ENCODE measurements at places on chromosomes 1 and 21.

- no peak for DNase-seq
These were observed 10.9 kb upstream of the GUCA2A start for GRCh38 chr1:42175314-42176054.

- no peak for DNase-seq
These were observed 97.1 kb upstream of the MAGI3 start for GRCh38 chr1:113293256-113293626.

- DNase-seq: no peak
These were observed 67.1 kb downstream of the DDR2 start for GRCh38 chr1:162699366-162699765.

DNA sequence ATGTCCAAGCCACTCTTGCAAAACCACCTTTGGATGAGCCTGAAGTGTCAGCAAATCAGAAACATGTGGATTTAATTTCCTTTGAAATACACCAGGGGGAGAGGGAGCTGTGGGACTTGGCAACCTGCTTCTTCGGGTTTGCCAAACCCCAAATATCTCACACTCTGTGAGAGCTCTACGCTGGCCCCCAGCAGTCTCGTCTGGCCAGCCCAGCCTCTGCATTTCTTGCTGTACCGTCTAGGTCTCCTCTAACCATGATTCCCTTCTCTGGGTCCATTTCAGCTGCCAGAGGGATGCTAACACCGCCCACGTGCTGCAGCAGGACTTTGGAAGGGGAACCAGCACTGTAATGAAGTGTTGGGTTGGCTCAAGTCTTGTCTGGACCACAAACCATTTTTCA, 114.6 kb downstream of the MRPS6 start:
- peak; percentile 67 for DNase-seq

DNA sequence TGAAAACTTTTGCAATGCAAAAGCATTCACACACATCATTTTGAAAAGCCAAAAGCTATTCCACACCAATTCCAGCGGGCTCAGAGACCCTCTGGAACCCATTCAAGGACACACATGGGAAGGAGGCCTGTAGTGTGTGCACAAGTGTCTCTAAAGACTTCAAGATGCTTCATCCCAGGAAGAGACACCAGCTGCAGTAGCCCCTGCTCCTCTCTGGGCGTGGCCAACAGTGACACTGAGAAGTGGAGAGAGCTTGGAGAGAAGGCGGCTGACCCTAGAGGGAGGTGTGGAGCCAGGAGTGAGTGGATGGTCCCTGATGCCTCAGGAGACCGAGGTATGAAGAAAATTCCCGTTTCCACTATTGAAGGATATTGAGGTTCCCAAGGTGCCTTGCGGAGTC, 14.9 kb upstream of the TNNI1 start:
- no peak for DNase-seq

GRCh38 chr1:102593276-102593675, 515.0 kb downstream of the COL11A1 start:
- no peak for DNase-seq

DNA sequence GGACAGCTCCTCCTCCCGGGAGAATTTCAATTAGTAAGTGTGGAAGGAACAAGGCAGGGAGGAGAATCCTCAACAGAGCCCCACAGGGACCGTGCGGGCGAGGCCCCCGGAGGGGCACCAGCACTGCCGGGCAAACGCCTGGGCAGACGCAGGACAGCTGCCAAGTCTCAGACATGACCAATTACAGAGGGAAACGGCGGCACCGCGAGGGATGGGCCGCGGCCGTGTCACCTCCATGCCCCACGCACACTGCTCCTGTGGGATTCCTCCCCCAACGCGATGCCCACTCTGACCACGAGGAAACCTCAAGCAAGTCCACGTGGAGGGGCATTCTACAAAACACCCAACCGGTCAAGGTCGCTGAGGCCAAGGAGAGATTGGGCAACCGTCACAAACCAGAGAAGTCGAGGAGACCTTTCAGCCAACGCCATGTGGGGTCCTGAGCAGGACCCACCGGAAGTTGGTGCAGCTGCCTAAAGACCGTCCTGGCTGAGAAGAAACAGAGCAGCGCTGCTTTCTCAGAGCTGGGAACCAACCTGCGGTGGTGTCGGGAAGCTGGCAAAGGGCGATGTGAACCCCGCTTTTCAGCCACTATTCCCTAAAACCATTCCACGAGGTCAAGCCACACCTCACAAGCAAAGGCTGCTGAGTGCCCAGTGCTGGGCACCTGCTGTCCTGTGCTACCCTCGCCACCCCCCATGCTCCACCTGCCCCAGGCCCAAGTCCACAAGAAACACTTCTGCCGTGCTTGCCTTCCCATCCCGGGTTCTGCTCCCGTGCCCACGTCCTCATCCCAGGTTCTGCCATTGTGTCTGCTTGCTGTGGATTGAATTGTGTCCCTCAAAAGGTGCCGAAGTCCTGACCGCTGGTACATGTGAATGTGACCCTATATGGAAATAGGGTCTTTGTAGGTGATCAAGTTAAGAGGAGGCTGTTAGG, 1.4 kb upstream of the KRTAP10-4 start:
- no peak for DNase-seq

GRCh38 chr1:224368409-224368808, 11.7 kb downstream of the CNIH4 start:
- no peak for DNase-seq

GRCh38 chr1:61102041-61102440, 19.7 kb downstream of the NFIA start:
- no peak for DNase-seq

DNA sequence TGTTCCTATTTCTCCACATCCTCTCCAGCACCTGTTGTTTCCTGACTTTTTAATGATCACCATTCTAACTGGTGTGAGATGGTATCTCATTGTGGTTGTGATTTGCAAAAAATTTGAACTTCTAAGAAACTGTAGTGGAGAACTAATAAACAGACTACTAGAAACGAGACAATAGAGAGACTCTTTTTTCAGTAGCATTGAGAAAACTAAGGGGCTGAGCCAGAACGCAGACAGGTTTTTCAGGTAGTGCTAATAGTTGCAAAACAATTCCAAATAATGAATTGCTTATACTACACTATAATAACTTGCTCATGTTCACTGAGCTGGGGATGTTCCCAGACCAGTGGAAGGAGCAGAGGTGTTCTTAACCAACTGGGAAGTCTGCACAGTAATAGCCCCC, 98.8 kb upstream of the DPH5 start:
- DNase-seq: no peak

GRCh38 chr1:201361652-201362504, 15.6 kb downstream of the TNNT2 start:
- DNase-seq: no peak

GRCh38 chr1:5477716-5478115, 514.5 kb downstream of the NPHP4 start:
- DNase-seq: no peak

DNA sequence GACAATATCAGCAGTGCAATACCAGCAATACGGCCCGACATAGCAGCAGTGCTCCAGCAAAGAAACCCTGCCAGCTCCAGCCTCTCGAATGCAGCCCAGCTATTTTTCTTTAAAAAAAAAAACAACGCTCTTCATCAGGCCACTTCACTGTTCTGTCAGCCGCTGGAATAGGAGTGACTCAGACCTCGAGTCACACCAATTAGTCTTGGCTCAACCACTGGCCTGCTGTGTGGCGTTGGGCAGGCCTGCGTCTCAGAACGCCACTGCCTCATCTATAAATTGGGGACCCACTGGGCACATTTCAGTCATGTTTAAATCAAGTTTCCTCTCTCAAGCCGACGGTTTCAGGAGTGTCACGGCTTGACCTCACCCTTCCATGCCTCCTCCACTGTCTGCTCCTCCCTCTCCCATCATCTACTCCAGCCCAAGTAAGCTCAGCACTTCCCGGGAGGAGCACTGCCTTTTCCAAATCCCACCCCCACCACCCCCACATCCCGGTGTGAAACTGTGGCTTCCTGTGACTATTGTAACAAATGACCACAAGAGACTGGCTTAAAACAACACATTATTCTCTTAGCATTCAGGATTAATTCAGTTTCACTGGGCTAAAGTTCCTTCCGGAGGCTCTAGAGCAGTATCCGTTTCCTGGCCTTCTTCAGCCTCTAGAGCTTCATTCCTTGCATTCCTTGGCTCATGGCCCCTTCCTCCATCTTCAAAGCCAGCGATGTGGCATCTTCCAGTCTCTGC, 71.9 kb upstream of the EFHD2 start:
- DNase-seq: peak; percentile 90

DNA sequence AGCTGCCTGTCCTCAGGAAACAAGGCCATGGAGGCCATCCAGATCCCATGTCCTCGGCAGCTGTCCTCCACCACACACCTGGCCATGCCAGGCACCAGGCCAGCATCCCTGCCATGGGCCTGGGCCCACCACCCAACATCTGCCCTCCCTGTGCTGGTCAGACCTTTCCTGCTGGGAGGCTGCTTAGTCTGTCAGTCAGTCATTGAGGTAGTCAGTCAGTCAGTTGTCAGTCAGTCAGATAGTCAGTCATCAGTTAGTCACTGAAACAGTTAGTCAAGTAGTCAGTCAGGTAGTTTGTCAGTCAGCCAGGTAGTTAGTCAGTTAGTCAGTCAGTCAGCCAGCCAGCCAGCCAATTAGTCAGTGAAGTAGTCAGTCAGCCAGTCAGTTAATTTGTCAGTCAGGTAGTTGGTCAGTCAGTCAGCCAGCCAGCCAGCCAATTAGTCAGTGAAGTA, 17.2 kb downstream of the KRTAP10-1 start:
- DNase-seq: no peak

GRCh38 chr1:73205294-73205973, 923.1 kb upstream of the NEGR1 start:
- DNase-seq: no peak

DNA sequence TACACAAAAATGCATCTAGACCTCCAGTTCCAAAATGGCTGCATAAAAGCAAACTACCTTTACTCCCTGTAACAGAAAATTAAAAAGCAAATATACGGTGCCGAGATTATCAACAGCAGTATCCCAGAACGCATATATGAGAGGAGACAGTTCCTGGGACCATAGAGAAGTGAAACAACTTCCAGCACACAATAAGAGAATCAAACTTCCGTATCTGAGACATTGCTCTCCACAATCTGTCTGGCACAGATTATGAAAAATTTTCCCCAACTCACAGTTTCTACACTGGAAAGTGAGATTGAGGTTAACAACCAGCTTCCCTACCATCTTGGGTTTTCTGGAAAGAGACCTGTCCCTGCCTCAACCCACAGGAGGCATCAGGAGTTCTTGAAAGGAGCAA, 47.2 kb upstream of the ST6GALNAC3 start:
- DNase-seq: no peak

- DNase-seq: no peak
These were observed 9.0 kb downstream of the KIAA0040 start for GRCh38 chr1:175183586-175183985.

DNA sequence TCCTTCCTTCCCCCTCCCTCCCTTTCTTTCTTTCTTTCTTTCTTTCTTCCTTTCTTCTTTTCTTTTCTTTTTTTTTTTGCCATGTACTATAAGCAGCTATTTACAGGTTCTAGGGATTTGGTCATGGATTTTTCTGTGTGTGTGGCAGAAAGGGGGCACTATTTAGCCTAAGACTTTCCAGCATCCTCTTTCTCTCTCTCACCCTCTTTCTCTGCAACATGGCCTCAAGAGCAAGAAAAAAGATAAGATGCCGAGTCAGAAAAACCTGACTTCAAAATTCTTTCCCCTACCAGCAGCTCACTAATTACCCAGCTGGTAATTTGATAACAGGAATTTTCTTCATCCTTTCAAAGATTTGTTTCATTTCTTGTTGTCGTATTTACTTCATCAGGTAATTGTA, 458.3 kb upstream of the ADAMTS5 start:
- DNase-seq: no peak

GRCh38 chr1:78281580-78281979, 209.2 kb upstream of the PTGFR start:
- no peak for DNase-seq

GRCh38 chr1:21192284-21192683, 15.6 kb upstream of the EIF4G3 start:
- DNase-seq: no peak

DNA sequence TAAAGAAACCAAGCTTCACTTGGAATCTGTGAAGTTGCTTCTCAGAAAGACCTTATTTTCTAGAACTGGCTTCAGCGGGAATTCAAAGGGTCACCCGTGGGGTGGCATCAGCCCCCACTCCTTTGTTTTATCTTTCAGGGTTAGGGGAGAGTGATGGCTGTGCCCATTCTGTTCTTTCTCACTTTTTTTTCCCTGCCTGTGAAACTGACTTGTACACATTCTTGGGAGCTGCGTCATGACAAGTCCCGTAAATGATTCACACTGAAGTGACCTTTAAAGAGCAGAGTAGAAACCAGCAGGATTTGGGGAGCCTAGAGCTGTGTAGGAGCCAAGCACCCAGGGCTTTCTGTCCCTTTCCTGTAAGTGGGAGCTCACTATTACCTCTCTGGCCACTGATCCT, 43.8 kb downstream of the SLC44A3 start:
- DNase-seq: peak; percentile 89

GRCh38 chr1:191427593-191427992, 730.7 kb upstream of the RGS18 start:
- DNase-seq: no peak

DNA sequence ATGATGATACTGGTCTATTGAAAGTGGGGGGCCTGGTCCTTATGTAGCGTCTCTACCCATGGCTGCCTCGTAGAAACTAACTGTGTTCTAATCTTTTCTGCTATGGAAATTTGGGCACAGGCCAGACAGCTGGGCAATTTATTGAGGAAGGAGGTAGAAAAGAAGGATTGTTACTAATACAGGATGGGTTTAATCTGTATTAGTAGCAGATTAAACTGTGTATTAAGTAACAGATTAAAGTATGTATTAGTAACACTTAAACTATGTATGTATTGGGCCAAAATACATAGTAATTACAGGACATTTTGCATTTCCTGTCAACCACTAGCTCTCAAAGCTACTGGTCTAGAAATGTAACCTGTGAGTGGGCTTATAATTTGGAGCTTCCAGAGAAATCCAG, 142.0 kb downstream of the MAST2 start:
- DNase-seq: no peak

- DNase-seq: no peak
These were observed 24.6 kb downstream of the TRIM45 start for GRCh38 chr1:117096951-117097408.

- DNase-seq: no peak
These were observed 39.8 kb downstream of the DENND1B start for GRCh38 chr1:197735461-197735860.

GRCh38 chr21:41869771-41870170, 9.4 kb downstream of the PRDM15 start:
- DNase-seq: no peak

GRCh38 chr1:84689514-84690396, 506 bp downstream of the SSX2IP start:
- DNase-seq: peak; percentile 12

- no peak for DNase-seq
These were observed 242.9 kb downstream of the GRIK1 start for GRCh38 chr21:29696937-29697336.

DNA sequence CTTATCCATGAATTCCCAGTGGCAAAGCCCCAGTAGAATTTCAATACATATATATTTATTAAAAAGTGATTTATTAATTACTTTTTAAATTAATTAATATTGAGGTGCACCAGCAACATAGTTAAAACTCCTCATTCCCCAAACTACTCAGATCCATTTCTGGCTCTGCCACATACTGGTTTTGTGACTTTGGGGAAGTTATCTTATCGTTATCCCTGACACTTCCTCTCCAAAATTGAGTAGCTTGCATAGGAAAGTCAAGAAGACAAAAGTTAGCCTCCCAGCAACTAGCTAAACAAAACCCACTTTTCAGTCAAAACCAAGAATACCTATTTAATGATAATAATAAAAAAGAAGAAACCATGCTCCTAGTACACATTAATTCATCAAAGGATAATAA, 35.9 kb downstream of the TCP10L start:
- DNase-seq: no peak

All from stromal cell of bone marrow (primary cell).